Femur (tissue), 1 donor: ENCODE measurements at places on chromosomes 5 and 9.

DNA sequence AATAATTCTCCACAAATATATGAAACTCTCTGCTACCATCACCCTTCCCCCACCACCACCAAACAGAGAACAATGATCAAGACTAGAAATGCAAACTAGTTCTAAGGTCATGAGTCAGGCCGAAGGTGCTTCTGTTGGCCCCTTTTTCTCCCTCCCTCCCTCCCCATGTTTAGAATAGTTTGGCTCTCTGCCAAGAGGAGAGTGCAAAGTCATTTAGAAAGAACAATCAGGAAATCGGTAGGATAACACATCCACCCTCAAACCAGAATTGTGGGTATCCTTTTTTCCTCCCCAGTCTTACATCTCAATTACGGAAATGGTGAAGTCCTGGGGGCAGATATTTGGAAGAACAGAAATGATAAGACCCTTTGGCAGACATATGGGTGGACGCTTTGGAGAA is 170.1 kb downstream of the SLF1 start:
- DNase-seq: no peak

DNA sequence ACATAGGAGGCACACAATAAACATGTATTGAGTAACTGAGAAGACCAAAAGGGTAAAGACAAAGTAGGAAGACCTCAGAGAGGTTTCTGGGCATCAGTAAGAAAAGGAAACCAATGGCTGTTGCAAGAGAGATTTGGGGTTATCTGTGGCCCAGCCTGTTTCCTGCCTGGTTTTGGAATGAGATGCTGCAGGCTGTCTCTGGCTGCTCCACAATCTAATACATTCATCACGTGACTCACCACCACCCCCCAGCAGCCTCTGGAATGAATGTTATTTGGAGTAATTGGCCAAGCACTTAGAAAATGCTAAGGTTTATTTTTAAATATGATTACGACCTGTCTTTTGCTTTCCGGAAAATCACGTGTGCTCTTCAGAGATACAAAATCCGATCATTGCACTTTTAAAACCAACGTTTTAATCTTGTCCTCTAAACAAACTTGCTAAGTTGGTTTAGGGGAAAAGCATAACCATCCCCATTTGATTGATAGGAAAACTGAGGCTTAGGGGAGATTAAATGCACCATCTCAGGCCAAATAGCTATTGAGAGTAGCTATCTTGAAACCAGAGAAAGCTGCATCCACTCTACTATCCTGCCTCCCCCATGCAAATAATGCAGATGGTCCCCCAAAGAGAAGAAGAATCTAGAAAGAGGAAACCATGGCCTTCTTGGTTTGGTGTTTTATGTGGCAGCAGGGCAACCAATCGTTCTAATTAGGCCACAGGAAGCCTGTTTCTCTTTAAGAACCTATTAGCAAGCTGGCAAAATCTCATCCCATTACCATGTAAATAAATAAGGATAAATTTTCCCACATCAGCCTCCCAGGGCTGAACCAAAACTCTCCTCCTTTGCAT is 151.8 kb upstream of the ADRA1B start:
- no peak for DNase-seq

DNA sequence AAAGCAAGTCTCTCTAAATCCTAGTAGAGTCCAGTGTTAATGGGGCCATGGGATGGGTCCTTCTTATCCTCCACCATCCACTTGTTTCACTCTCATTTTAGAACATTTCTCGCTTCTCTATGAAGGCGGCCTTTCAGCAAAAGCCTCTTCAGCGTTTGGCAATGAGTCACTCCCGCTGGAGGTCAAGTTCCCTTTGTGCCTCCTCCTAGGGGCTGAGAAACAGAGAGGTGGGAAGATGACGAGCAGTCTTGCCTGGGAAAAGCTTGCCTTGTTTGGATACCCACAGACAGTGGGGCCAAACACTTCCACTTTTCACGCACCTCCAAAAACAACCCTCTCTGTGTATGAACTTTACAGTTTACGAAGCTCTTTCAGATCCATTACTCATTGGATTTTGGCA is 168.8 kb downstream of the GABBR2 start:
- no peak for DNase-seq

DNA sequence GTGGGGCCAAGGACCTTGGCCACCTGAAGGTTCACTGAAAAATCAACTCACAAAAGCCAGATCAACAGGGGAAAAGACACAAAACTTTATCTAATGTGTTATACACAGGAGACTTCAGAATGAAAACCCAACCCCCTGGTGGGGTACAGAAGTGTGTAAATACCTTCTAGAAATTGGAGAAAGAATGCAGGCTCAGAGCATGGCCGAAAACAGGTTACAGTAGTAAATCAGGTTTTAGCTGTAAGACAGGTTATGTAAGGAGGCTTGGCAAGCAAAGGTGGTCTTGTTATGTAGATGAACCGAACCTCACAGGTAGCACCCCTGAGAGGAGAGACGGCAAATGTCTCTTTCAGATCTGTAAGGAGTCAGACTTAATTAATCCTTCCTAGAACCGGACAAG is 10.0 kb downstream of the CEMIP2 start:
- DNase-seq: no peak

GRCh38 chr5:135319928-135320606 is 79.0 kb downstream of the MACROH2A1 start:
- peak; percentile 1 for DNase-seq

DNA sequence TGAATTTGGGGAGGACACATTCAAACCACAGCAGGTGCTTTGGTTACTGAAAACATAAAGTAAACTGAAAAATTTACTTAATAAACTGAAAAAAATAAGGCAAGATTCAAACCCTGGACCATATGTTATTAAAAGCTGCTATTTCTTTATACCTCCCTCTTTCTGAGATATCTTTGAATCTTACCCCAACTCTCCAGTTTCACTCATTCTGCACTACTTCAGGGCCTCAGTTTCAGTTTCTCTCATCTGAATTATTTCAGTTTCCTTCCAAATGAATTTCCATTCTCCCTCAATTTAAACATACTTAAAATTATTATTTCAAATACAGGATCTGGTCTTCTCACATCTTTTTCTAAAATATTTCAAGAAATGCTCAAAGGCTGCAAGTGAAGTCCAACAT is 4.9 kb upstream of the OXCT1 start:
- DNase-seq: no peak

DNA sequence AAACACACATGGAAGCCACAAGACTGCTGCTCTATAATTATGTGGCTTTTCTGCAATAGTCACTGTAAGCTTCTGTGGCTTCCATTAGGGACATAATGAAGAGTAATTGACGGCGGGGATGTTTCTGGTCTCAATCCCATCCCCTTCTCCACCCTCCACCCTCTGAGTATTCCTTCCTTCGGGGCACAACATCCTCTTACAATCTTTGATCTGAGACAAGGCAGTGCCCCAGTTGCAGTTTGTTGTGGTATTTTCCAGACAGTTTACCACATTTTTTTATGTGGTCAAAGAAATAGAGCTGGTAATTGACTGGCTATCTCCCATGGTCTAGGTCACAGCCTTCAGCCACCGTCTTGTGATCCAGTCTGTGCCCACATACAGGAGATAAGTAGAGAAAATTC is 277.7 kb downstream of the NR2F1-AS1 start:
- peak; percentile 26 for DNase-seq

DNA sequence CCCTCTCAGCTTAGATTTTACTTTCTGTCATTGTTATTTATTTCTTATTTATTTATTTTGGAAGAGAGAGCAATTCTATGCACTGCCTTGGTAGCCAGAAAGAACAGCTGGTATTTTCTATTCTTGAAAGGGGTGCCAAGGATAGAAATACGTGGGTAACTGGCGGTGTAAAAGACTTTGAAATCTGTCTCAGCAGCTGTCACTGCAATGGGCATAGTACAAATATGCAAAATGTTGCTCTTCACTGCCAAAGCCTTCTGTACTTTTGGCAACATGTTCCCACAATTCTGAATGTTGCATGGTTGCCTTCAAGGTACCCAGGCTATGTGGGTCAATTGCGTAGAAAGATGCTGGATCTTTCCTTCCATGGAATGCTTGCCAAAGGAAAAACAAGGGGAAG is 230.2 kb upstream of the EDIL3 start:
- DNase-seq: peak; percentile 34

DNA sequence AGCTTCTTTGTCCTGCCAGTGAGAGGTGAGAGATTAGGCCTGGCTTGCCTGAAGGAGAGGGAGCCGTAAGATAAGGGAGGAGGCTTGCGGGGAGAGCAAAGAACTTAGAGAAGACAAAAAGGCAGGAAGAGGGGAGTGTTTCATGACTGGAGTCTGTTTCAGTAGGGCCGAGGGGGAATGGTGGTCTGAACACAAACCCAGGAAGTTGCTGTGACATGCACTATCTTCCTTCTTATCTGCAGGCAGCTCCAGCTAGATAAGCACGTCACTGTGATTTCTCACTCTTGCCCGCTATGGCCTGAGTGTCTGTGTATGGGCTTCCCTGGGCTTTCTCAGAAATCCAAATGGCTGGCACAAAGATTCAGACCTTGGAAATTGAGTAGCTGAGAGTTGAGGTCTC is 307.5 kb upstream of the CLINT1 start:
- no peak for DNase-seq

GRCh38 chr5:14696057-14696456 is 31.5 kb downstream of the OTULIN start:
- DNase-seq: no peak
